Activated CD4-positive, alpha-beta T cell treated with anti-CD3 and anti-CD28 coated beads, Interleukin-2, amount 10 ng/mL, durations not matched to agents 24 days and 14 days (primary cell): ENCODE measurements at places on chromosomes 2 and 18. TPM values are rescaled to one million over a fixed set of nuclear protein-coding genes. Genes with fewer than 3 reads are reported as not detected.

CCT7 gene
- total RNA-seq = 680 and 696 TPM in 2 replicates

HRH4 gene
- total RNA-seq = 0.79 and 1.6 TPM in 2 replicates

CCBE1 gene
- total RNA-seq = not detected in 2 replicates

MOGAT1 gene
- not detected in 2 replicates for total RNA-seq

ASB18 gene
- total RNA-seq = not detected in 2 replicates

SDC1 gene
- total RNA-seq = 0.63 and 1.1 TPM in 2 replicates

FRZB gene
- not detected in 2 replicates for total RNA-seq

SERPINB10 gene
- total RNA-seq = not detected in 2 replicates

PTPRN gene
- 0.07 TPM in 1 of 2 replicates, not detected in the other for total RNA-seq

ZNF396 gene
- 0.19 and 0.26 TPM in 2 replicates for total RNA-seq
